ENCODE measurements at places on chromosomes 7 and 10.
A peak's percentile ranks its signal among the peaks of the same experiment; 100 is the strongest.

GRCh38 chr7:95482424-95482823 lies 3.3 kb upstream of the ASB4 start:
- no peak for DNase-seq

DNA sequence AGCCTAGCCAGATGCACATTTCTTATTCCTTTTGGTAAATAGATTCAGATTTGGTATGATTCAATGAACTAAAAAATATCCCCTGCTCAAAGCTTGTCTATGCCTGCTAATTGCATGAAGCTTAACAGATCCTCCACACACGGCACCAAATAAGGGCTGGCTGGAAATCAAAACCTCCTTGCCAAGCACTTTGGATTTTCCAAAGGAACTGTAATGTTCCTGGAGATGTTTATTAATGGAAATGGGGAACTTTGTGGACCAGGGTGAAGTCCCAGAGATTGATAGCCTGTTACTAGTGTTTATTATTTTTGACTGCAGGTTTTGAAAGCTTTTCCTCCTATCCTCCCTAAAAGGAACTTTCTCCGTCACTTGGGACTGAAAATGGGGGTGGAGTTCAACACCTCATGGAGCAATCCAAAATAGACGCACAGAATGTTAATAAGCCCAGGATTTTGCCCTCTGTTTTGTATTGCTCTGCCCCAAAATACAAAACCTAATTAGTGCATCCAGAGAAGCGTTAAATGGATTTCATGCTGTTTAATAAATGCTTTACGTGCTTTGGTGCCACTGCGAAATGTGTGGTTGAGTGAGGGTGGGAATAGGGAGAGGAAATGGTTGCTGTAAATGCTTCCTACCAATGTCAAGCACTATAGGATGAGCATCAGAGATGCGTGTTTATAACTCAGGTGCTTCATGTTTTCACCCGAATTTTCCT lies 1027.7 kb downstream of the LRMDA start:
- no peak for DNase-seq

- peak; percentile 25 for DNase-seq
Measured at GRCh38 chr10:19971343-19972052, 155.3 kb downstream of the PLXDC2 start.

- DNase-seq, result no peak
Measured at GRCh38 chr10:132105302-132105995, 39.7 kb downstream of the JAKMIP3 start.

DNA sequence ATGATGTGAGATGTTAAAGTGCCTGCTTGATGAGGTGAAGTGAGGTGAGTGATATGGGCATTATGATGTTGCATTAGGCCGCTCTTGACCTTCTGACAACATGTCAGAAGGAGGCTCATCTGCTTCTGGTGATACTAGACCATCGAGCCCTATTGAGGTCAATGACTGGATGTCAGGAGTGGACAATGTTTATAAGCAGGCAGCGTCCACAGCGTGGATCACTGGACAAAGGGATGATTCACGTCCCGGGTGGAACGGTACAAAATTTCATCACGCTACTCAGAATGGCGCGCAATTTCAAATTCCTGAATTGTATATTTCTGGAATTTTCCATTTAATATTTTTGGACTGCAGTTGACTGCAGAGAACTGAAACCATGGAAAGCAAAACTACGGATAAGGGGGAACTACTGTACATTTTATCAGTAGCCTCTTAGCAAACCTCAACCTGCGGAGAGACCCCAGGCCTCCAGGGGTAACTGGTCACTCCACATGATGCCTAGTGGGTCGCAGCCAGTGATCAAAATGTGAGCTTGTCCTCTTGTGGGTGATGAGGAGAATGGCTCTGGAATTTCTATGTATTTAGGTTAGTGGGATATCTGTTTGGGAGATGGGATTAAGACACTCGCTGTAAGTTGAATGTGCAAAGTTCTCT lies 5.7 kb upstream of the ZCCHC24 start:
- DNase-seq, result no peak

- no peak for DNase-seq
Measured at GRCh38 chr7:43015301-43015700, 83.1 kb downstream of the MRPL32 start.

GRCh38 chr10:1362589-1363445 lies 306.6 kb downstream of the WDR37 start:
- no peak for DNase-seq

DNA sequence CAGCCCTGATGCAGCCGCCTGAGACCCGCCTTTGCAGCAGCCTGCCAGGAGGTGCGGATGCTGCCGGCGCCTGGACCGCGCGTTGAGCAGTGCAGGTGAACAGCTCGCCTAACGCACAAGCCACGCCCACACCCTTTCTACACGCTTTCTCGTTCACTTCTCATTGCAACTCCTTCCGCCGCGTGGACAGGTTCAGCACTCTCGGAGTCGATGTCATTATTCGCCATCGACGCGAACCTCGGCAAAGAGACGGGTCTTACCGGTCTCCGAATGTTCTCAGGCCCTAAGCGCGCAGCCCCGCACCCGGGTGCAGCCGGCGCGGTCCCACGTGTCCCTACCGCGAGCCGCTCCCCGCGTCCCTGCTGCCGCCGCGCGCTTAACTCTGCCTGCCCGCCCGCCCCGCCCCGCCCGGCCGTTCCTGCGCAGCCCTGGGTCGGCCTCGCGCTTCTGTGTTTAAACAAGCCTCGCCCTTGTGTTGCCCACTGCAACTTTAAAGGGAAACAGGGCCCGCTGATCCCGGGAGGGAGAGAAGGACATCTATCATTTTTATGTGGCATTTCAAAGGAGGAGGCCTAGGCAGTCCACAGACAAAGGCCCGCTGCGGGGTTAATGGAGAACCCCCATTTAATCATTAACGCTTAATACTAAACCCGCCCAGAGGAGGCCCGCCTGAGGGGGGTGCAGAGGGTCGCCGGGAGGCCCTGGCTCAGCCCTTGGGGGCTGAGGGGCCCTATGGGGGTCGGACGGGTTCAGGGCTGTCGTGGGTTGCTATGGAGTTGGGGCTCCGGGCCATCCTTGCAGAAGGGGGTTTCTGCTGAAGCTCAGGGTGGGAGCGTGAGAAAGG lies 128.5 kb downstream of the WDR11 start:
- no peak for DNase-seq

DNA sequence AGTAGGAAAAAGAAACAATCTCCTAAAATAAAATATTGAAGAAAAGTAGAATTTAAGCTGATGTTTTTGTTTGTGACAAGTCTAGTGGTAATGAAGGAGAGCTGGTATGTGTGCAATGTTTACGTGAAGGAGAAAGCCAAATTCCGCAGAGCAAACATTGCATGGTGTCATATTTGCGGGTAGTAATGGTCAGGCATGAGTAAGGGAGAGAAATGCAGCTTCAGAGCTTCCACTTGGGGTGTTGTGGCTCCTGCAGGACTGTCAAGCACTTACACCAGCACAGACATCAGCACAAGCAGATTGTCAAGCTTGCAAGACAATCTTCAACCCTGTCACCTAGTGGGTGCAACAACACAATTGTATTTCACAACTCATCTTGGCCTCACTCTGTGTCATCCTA lies 136.5 kb upstream of the ETV1 start:
- DNase-seq, result no peak

- no peak for DNase-seq
Measured at GRCh38 chr7:35982600-35982999, 170.5 kb upstream of the EEPD1 start.

DNA sequence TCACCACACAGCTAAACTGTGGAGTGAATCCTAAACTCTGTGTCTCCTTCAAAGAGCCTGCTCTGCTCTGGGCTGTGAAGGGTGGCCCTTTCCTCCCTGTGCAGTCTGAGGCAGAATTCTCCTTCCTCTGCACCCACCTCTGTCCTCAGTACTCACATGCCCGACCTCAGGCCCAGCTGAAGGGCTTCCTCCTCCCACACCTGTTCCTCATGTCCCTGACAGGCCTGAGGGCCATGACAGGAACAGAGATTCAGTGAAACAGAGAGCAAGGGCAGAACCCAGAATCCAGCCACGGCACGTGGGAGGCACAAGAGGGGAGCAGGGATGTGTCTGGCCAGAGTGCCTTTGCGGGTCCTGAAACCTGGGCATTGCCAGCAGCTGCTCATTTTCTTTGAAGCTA lies 13.9 kb downstream of the CREB3L2 start:
- DNase-seq, result no peak

- DNase-seq, result no peak
Measured at GRCh38 chr10:106555599-106555998, 608.9 kb downstream of the SORCS1 start.

DNA sequence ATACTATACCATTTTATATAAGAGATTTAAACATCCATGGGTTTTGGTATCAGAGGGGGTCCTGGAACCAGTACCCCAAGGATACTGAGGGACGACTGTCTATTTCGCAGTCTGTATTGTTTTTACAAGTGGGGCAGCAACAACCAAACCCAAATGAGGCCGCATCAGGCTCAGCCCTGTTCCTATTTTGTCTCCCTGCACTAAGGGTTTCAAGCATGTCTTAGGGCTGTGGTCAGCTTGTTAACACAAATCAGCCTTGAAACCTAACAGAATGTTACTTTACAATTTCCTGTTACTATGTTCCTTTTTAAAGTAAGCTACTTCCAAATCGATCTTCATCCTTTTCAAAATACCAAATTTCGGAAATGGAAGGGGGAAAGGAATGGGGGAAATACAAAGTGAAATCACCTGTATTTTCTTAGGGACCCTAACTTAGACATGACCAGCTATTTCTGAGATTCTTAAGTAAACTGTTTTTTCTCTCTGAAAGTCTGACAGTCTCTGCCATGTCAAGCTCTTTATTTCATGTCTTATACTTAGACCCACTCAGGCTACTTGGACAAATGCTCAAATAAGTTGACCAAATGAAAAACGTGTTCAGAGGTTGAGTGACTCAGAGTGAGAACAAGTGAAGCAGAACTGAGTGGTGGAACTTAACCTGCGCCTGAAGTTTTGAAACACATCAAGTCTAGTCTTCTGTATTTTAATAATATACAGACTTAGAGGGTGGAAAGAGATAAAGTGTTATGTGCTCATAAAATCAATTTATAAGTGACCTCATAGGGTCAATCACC lies 75.8 kb downstream of the C1GALT1 start:
- DNase-seq, result no peak

DNA sequence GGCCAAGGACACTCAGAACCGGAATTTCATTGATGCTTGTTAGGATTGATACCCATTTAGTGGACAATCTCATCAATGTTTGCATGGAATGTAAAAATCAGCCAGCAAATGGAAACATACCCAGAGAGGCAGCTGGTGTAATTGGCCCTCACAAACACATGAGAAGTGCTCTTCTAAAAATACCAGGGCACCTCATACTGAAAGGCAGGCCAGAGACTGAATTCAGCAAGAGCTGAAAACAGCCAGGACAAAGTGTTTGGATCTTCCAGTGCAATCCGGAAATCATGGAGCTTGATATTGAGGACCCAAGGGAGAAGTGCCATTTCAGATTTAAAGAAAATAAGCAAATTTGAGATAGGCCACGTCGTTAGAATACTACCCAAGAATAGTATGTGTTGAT lies 498.6 kb downstream of the GALNT17 start:
- DNase-seq, result no peak

GRCh38 chr7:23893942-23894891 lies 184.2 kb downstream of the STK31 start:
- DNase-seq, result no peak

- DNase-seq, result peak; percentile 51
Measured at GRCh38 chr10:88150339-88150738, 286.9 kb downstream of the PTEN start.

- DNase-seq, result peak; percentile 53
Measured at GRCh38 chr7:44847509-44847919, 373 bp downstream of the H2AZ2 start.

GRCh38 chr10:113267619-113268562 lies 285.0 kb upstream of the HABP2 start:
- no peak for DNase-seq

- DNase-seq, result no peak
Measured at GRCh38 chr10:67306588-67307205, 380.9 kb downstream of the LRRTM3 start.

DNA sequence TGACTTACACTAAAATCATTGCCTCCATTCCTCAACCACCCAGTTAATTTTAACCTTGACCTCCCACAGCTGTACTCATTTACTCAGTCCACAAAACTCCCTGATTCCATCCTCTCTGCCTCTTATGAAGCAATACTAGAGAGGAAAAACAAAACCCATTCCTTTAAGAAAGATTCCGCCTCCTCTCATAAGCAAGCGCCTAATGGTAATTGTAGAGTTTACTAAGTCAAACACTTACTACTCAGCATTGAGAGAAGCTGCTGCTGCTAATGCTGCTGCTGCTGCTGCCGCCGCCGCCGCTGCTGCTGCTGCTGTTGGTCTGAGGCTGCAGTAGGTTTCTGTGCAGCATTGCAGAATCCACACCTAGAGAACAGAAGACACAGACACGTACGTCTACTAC lies 2.1 kb upstream of the ADD3 start:
- peak; percentile 62 for DNase-seq

DNA sequence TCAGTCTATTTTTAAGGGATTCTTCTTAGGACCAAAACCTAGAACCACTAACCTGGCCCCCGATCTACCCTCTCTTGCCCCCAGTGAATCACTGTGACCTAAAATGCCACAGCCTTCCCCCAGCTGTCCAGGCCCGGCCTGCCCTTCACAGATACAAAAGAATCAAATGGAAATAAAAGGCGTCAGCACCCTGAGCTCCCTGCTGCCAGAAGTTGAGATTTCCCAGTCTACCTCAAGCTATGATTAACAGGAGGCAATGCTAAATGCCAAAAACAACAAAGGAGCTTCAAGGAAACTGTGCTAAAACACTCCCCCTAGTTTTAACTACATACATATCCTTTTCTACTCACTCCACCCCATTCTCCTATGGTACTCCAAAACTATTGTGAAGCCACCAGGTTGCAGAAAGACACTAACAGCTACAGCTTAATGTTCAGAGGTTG lies 67.8 kb downstream of the GSAP start:
- peak; percentile 84 for DNase-seq
